ENCODE measurements at places on chromosomes 1 and 21. TPM values are rescaled to one million over a fixed set of nuclear protein-coding genes. Genes with fewer than 3 reads are reported as not detected.

The OR2M2 gene
- total RNA-seq = not detected

The NBPF20 gene
- total RNA-seq = 5.6 TPM

The LRRC53 gene
- total RNA-seq = not detected

The PROK1 gene
- total RNA-seq = not detected

The RNU1-3 gene
- total RNA-seq = under 0.01 TPM

The FMO2 gene
- total RNA-seq = 0.05 TPM

The PODN gene
- not detected for total RNA-seq

The MIXL1 gene
- 0.05 TPM for total RNA-seq

The PPCS gene
- total RNA-seq = 53.8 TPM

The ADAM30 gene
- total RNA-seq = not detected

The OR2AJ1 gene
- total RNA-seq = not detected

The COL16A1 gene
- total RNA-seq = 0.65 TPM

The KCNE1 gene
- total RNA-seq = 0.14 TPM

The BRDT gene
- total RNA-seq = not detected

The PCP4 gene
- total RNA-seq = not detected
